ENCODE measurements at places on chromosomes 2 and 18. TPM values are rescaled to one million over a fixed set of nuclear protein-coding genes. Genes with fewer than 3 reads are reported as not detected.

LIMS4 gene
- total RNA-seq = 1.2 TPM

RAMP1 gene
- 24.8 TPM for total RNA-seq

CNDP1 gene
- not detected for total RNA-seq

AKAIN1 gene
- not detected for total RNA-seq

PRKAG3 gene
- not detected for total RNA-seq

MTA3 gene
- 39.1 TPM for total RNA-seq

PAX8 gene
- total RNA-seq = 1.3 TPM

CFAP65 gene
- total RNA-seq = 0.76 TPM

TUBA3E gene
- not detected for total RNA-seq

SERPINB10 gene
- total RNA-seq = not detected

SMIM21 gene
- not detected for total RNA-seq

SLC14A1 gene
- 1.0 TPM for total RNA-seq

TMEM237 gene
- total RNA-seq = 3.6 TPM

VIT gene
- 1.3 TPM for total RNA-seq

PLGLB1 gene
- 1.6 TPM for total RNA-seq

ATP6V1C2 gene
- total RNA-seq = 1.5 TPM

GPAT2 gene
- 5.3 TPM for total RNA-seq

ZDBF2 gene
- 3.2 TPM for total RNA-seq

CRYGC gene
- total RNA-seq = not detected

REG3A gene
- total RNA-seq = 3.7 TPM

SLC8A1 gene
- total RNA-seq = 22.6 TPM

MEP1B gene
- 11.8 TPM for total RNA-seq
